Activated T-helper 9 cell treated with anti-CD3 and anti-CD28 coated beads, Interleukin-2, amount 50 U/mL, for 16 hours (primary cell): ENCODE measurements at places on chromosomes 1 and 21.

GRCh38 chr1:44672254-44672955 is 1.9 kb downstream of the TMEM53 start:
- DNase-seq: no peak

DNA sequence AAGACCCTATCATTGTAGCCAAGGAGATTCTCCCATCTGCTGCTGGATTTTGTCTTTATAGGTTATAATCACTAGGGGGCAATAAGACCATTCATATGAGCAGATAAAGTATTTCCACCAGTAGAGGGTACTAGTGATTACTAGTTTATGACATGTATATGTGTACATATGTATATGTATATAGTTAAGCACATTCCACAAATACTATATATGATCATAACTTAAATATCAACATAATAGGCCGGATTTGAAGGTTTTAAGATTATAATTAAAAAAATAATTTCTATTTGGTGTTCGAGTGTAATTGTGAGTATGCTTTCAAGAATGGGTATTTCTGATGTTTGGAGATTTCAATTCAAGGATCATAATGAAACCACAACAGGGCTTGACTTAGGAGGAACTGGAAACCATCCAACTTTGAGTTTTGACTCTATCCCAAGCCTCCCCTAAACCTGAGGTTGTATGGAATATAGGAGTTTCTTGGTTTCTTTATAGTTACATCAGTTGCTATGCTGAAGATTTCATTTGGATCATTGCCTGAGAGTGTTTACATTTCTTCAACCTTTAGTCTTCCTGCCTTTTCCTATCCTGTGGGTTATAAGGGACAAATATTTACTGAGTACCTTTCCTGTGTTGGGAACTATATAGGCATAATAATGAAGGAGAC is 16.9 kb downstream of the TCEANC2 start:
- no peak for DNase-seq

- DNase-seq: no peak
Observed at GRCh38 chr1:29633771-29634170, 397.4 kb downstream of the PTPRU start.

DNA sequence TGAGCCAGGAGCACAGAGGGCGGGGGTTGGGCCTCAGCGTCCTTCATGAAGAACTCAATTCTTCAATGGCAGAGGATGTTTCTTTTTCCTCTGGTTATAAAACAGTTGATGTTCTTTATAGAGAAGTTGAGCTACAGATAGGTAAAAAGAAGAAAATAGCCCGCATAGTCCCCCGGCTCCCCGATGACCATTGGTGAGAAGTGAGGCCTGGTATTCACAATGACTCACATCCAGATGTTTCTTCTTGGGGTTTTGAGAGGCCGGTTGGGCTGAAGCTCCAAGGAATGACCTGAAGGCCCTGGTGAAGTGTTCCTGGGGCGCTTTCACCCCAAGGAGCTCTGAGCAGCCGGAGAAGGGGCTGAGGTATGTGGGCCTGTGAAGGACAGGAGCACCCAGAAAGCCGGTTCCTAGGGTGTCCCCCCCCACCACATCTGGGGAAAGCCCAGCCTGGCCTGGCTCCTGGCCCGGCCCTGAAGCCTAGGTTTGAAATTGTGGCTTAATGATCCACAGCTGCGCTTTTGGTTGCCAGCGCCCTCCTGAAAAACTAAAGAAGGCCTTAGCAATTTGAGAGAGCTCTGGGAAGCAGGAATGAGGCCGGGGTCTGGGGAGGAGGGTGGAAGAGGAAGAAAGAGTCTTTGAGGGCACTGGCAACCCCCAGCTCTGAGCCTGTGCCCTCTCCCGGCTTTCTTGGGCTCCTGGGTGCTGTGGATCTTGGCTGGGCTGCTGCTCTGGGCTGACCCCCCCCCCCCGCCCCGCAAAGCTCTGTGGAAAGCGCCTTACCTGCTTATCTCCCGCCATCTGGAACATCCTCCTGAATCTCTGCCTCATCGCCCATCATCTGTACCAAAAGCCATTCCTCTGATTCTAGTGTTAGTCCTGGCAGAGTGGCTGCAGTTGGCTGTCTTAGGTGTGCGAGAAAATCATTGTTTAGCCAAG is 444.7 kb downstream of the CAMTA1 start:
- DNase-seq: no peak

DNA sequence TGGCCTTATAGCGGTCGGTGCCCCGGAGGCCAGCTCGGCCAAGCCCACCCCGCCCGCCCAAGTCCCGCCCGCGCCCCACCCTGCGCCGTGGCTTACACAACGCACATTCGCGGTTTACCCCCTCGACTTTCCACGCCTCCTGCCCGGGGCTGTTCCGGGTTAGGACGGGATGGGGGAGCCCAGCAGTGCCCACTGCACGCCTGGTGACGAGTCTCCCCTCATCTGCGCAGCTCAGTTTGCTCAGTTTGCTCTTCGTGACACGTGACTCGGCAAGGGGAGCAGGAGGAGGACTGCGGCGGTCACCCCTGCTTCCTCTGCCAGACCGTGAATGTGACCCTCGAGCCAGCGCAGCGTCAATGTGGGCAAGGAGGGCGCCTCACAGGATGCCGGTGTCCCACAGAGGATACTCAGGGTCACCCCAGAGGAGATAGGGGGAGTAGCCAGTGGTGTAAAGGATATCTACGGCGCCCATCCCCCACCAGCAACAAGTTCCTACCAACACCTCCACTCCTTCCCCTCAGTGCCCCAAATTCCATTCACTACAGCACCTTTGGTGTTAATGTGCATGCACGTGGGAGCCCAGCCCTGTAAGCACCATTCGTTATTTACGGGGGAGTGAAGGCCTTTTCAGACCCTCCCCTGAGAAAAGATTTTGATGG is 350 bp upstream of the S100A6 start:
- peak; percentile 74 for DNase-seq

DNA sequence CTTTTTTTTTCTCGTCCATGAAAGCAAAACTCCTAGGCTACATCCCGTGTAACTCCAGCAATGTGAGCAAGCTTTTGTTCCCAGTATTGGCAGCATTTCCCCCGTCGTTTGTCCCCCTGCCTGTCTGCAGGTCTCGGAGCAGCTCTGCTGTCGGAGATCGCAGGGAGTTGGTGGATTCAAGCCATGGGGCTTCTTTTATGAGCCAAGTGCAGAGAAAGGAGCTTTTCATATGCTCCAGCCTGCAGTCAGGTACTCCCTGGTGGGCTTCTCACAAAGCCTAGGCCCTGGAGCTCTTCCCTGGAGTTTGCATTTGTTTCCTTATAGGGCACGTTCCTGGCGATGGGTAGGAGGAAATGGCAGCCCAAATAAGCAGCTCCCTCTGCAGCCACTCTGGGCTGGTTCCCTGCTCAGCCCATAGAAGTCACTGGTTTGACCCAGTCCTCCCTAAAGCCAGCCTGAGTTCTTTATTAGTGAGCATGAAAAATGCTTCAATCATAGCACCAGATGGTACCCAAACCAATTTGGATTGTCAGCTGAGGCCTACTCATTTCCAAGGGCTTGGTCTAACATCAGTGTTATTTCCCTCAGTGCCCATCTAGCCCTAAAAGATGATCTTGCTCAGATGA is 78.3 kb downstream of the NUF2 start:
- no peak for DNase-seq

GRCh38 chr21:34881839-34882371 is 167.2 kb downstream of the RUNX1 start:
- DNase-seq: no peak

- peak; percentile 57 for DNase-seq
Observed at GRCh38 chr1:116826818-116827606, 72.8 kb downstream of the CD2 start.

GRCh38 chr1:7625401-7625800 is 145.7 kb upstream of the VAMP3 start:
- DNase-seq: no peak

DNA sequence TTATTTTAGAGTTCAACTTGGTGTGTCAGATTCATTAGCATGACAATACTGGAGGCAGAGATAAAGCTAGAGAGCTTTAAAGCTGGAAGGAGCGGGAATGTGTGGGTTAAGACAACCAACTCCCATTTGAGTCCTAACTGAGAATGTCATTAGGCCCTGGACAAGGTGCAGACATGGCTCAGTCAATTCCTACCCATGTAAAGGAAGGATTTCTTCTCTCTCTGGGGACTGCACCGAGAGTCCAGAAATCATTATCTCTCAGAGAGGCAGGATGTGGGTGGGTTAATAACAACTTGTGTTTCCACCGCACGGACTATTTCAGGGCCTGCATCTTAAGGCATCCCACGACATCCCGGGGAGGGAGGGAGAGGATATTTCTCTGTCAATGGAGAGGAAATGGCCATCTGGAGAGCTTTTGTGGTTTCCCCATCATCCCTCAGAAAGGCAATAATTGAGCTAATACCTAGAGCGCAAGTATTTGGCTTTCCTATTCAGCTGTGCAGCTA is 46.7 kb upstream of the SARS1 start:
- no peak for DNase-seq

DNA sequence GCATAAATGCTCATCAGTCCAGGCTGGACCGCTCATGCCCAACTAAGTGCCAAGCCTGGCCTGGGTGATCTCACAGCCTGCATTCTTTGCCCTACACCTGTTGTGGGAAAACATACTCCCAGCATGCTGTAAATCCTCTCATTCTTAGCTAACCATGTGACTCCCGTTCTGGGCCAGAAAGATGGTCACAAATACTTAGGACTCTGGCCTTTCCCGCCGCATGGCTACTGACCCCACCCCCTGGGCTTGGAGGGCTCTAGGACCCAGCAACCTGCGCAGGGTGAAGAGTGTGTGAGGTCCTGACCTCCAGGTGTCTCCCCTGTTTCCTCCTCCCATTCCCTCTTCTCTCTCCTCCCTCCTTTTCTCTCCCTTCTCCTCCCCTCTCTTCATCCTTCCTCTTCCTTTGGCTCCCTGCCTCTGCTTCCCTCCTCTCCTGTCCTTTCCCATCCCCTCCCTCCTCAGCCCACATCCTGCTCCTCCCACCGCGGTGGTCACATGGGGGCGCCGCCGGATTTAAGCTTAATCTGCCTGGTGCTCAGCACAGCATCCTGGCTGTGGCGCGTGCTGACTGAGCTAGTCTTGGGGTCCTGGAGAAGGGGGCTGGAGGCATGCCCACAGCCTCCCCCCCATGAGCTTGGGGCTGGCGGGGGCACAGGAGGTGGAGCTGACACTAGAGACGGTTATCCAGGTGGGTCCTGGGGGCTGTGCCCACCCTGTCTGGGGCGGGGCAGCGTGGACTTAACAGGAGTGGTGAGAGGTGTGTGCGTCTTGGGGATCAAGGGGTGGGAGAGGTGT is at the start of gene CROCC:
Gene CROCC (plus strand): TSS at position 541 of the 795 bp plus-strand sequence. CDS start 88 bp downstream, at position 629.
- no peak for DNase-seq

DNA sequence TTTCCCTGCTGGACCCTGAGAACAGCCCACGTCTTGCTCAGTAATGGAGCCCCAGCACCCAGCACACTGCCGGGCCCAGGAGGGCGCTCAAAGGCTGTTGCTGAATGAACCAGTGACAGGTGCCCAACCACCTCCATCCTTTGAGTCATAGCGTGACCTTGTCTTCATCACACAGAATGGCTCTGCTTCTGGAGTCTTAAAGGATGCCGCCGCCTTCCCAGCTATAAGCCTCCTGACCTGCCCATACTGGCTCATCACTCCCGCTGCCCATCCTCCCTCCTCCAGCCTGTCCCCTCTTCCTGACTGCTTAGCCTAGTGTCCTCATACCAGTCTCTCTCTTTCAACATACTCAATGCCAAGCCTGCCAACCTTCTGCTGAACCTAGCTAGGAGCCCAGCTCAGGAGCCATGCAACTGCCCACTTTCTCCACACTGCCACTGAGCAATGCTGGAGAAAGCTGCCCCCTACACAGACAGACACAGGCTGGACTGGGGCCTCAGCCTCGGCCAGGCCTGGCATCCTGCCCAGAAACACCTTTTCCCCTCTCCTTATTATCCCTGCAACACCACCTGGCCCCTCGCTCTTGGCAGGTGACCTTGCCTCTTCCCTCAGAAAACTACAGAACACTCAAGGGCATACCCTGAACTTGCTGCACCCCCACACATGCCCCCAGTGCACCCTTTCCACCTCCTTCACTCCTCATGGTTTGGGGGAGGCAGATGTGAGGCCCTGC is 14.1 kb downstream of the TTC39A start:
- DNase-seq: no peak

GRCh38 chr1:38997034-38997900 is 6.2 kb downstream of the AKIRIN1 start:
- no peak for DNase-seq

- no peak for DNase-seq
Observed at GRCh38 chr1:47950471-47950870, 46.7 kb downstream of the TRABD2B start.

DNA sequence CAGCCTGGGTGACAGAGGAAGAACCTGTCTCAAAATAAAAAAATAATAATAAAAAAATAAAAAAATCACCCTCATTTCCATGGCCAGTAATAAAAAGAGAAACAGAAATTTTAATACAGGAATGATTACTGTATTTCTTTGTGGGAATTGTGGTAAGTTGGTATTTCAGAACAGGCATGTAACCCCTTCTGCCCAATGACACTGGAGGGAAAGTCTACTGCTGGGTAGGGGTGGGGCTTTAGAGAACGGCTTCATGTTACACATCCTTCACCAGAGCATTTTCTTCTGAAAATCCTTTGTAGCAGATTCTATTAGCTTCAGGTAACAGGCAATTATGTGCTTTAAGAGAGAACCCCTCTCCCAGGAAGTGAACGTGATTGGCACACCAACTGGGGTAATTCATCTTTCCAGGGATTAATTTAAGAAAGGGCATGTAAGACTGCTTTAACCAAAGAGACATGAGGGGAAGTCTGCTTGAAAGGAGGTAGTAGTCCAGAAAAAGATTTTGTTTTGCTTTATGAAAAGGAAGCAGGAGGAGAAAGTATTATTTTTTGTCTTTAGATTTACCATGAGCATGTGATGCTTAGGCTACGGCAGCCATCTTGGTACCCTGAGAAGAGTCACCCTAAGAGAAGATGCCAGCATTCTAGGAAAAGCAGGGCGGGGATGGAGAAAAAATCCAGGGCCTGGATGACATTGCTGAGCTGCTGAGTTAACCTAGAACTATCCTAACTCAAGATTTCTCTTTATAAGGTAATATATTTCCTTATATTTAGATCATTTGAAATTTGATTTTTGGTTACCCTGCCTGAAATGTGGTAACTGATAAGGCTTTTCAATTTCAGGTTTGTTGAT is 57.7 kb upstream of the DPT start:
- no peak for DNase-seq

- no peak for DNase-seq
Observed at GRCh38 chr1:178899402-178899801, 28.5 kb upstream of the ANGPTL1 start.

GRCh38 chr1:109538827-109539555 is 681 bp upstream of the GPR61 start:
- no peak for DNase-seq
